ENCODE measurements at places on chromosomes 3 and 15.
A peak's percentile ranks its signal among the peaks of the same experiment; 100 is the strongest.

GRCh38 chr3:107663266-107663665, 140.5 kb downstream of the BBX start:
- DNase-seq, result no peak

- DNase-seq, result no peak
Observed at GRCh38 chr3:46860017-46860809, 3.0 kb downstream of the MYL3 start.

DNA sequence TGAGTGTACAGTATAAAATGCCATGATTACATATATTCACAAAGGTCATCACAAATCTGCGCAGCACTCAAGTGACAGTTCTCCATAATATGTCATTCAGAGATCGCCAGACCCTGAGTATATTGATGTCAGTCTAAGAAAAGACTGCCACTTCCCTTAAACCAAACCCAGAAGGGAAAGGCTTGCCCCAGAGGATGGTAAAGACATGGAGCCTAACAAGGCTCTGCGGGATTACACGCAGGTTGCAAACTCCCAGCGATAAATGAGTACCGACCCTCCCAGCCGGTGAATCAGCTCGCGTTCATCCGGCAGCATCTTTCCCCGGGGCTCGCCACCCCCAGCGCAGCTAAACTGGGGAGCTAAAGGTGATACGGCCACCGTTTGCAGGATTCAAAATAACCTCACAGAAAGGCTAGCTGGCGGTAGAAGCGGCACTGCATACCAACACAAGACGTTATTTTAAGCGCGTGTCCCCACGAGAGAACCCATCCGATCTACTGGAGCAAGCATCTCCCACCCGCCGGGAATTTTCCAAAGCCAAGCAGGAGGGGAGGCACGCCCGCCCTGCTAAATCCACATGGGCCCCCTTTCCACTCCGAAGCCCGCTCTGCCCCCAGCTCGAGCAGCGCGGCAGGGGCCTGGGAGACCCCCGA, 643 bp downstream of the MYO5A start:
- DNase-seq, result peak; percentile 43

GRCh38 chr3:85574006-85574705, 615.4 kb downstream of the CADM2 start:
- no peak for DNase-seq

- DNase-seq, result no peak
Observed at GRCh38 chr15:84113919-84114318, 121.7 kb upstream of the GOLGA6L4 start.

- no peak for DNase-seq
Observed at GRCh38 chr3:94110854-94111253, 48.0 kb downstream of the NSUN3 start.

DNA sequence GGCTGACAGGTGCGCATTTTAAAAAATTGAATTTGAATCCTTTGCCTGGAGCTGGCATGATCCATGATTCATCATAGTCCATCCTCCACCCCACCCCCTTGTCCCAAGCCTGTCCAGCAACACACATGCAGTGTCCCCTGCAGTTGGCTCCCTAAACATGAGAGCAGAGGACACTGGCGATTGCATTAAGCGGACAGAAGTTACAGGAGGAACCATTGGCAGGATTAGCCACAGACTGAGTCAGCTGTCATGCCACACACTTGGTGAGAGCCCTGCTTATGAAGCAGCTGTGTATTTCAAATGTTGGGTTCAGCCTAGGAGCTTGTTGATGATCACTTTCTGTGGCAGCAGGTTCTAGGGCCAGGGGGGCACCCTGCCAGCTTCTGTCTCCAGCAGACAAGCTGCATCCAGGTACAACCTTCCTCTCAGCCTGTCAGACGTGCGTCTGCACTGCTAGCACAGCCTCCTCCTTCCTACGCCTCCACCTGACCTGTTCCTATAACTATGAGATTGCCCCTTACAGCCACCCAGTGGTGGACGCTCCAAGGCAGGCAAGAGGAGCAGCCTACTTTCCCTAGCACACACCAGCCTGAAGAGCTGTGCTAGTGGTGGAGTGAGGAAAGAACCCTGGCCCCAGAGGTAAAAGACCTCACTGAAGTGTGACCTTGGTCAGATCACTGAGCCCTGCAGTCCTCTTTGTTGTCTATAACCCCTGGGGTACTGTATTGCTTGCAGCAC, 121.9 kb downstream of the SLCO3A1 start:
- DNase-seq, result no peak

GRCh38 chr3:126436826-126437717, 38.6 kb downstream of the ZXDC start:
- no peak for DNase-seq

- DNase-seq, result no peak
Observed at GRCh38 chr15:95843241-95843910, 487.1 kb upstream of the NR2F2 start.

DNA sequence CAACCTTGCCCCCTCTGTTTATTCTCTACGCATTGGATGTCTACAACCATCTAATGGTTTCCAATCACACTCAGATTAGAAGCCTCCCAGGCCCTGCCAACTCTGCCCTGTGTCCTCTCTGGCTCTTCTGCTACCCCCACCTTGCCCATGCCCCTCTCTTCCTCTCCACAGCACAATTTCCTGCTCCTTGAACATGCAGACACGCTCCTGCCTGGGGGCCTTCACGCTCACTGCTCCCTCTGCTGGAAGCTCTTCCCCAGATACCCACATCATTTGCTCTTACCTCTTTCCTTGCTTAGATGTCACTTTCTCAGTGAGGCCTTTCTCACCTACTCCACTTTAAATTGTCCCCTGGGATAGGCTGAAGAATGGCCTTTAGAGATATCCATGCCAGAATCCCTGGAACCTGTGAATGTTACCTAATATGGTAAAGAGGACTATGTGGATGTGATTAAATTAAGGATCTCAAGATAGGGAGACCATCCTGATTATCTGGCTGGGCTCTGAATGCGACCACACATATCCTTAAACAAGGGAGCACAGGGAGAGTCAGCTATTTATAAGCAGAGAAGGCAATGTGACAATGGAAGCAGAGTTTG, 9.9 kb downstream of the KY start:
- DNase-seq, result no peak

GRCh38 chr3:17135696-17136095, 250.9 kb downstream of the PLCL2 start:
- DNase-seq, result no peak

GRCh38 chr15:40930430-40931299, 1.5 kb downstream of the DLL4 start:
- no peak for DNase-seq

DNA sequence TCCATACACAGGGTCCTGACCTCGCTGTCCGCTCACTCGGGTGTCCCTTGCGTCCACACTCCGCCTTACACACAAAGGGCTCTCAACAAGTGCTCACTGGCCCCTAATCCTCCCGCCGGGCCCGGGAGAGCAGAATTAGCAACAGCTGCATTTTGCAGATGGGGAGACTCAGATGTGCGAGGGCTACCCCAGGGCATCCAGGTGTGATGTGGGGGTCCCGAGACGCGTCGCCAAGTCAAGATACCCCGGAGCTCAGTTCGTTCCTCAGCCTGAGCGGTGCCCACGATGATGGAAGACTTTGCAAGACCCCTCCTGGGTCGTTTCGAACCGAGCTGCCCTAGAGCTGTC, 14.9 kb upstream of the WNT7A start:
- no peak for DNase-seq

DNA sequence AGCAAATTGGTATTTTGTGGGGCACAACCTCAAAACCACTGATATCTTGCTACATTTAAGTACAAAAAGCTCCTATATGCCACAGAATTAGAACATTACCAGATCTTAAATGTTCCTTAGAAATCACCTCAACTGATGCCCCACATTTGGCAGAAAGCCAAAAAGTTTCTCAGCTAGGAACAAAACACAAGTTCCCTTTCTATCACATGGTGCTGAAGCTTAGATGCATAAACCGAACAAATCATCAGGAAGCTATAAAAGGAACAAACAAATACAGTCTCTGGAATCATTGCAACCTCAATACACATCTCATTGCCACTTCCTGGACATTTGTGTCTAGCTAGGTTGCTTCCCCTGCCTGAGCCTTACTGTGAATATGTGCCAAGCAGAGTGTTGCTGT, 492.6 kb downstream of the LPP start:
- DNase-seq, result no peak

DNA sequence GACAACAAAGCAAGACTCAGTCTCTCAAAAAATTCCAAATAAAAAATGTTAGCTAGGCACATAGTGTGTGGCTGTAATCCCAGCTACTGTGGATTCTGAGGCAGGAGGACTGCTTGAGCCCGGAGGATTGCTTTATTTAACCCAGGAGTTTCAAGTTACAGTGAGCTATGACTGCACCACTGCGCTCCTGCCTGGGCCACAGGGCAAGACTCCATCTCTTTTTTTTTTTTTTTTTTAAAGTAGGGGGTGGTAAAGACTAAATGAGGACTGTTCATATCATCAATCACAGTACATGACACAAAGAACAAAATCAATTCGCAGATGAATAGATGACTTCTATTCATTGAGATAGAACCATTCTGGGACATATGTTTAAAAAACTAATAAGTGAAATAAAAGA, 48.1 kb downstream of the ACAP2 start:
- DNase-seq, result no peak

GRCh38 chr15:50828610-50829206, 63.2 kb upstream of the SPPL2A start:
- no peak for DNase-seq

- DNase-seq, result no peak
Observed at GRCh38 chr15:85614059-85614458, 180.7 kb downstream of the KLHL25 start.

DNA sequence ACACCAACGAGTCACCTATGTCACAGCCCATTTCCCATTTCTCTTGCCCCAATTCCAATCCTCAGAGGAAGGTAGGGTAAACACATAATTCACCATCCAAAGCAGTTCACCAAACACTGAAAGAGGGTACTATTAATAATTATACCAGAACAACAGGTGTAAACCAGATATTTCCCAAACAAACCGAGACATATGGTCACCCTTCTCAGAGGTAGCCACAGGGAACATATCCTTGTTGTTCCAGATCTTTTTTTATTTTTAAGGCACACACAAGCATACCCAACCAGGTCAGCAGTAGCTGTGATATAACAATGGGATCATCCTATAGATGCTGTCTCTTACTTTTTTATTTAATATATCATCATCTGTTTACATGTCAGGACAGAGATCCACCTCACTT, 24.7 kb downstream of the MAGI1 start:
- DNase-seq, result no peak

- no peak for DNase-seq
Observed at GRCh38 chr15:22992024-22992326, 11.8 kb upstream of the CYFIP1 start.

DNA sequence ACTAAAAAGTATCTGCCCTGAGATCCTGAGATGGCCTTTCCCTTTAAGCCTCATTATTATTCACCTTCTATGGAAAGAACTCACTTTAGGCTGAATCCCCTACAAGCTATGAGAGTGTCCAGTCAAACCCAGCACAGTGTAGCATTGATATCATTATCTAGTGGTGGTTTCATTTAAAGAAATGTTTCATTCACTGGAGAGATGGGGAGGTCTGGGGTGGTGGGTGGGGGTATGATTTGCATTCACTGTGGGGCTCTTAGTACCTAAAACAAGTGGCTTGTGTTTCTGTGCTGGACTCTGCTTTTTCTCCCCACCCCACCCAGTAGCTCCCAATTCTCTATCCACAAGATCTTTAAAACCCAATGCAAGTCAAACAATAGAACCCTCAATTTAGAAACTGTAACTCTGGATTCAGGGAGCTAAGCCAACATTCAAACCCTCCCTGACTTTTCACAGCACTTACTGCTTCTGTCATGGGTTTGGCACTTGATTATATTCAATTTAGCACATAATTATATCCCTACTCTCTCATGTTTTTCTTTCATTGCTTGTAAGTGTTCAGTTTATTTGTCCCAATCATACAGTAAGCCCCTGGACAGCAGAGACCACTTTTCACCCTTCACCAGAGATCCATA, 310.5 kb upstream of the THBS1 start:
- no peak for DNase-seq

- DNase-seq, result no peak
Observed at GRCh38 chr3:37812499-37812896, 49.2 kb upstream of the CTDSPL start.
